T-helper 1 cell (primary cell): ENCODE measurements at places on chromosomes 5 and 9.

DNA sequence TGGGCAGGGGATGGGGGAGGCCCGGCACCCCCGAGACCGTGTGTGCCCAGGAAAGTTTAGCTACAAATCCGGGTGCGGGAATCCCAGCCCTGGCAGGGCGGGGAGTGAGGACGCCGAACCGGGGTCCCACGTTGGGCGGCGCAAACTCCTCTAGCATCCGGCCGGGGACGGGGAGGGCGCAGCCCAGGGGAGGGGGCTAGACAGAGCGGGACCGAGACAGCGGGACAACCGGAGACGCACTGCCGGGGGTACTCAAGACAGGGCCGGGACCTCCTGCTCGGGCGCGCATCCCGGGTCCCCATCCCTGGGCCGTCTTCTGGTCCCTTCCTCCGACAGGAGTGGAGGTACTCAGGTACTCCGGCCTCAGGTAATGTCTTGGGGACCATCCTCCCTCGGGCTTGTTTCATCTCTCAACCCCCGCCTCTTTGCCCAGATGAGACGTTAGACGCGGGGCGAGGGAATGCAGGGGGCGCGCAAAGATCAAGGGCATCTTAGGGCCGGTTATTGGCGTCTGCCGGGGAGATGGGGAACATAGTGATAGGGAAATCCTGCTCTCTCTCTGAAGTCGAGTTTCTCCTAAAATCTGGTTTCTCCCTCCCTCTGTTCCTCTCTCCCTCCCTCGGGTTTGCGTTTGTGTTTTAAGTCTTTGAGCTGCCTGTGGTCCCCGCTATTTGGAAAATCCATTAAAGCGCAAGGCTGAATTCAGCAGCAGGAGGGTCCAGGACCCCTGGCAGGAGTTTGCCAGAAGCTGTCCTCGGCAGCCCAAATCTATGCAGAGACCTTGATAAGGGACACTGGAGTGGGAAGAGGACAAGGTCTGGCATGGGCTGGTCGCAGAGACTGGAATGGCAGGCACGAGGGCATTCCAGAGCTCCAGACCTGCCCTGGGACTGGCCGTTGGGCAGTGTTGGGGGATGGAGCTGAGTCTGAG, 815 bp downstream of the PDZD2 start:
- DNase-seq, result no peak

GRCh38 chr9:76756268-76756640, 8.0 kb upstream of the PCA3 start:
- no peak for DNase-seq

DNA sequence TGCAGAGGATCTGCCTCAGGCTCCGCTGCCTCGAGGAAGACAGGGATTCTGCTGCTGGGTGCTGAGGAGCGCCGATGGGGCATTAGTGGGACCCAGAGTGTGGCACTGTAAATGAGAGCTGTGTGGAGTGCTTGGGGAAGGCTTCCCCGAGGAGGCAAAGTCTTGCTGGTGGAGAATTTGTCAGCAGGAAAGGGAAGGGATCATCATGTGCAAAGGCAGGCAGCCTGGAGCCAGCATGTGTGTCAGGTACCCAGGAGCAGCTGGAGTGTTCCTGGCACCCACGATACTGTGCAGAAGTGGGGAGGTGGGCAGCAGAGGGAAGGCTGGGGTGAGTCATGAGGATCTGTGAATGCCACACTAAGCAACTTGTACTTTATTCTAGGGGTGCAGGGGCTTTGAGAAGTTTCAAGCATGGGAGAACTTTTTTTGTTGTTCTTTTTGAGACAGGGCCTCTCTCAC, 12.3 kb downstream of the B4GALT7 start:
- DNase-seq, result no peak

DNA sequence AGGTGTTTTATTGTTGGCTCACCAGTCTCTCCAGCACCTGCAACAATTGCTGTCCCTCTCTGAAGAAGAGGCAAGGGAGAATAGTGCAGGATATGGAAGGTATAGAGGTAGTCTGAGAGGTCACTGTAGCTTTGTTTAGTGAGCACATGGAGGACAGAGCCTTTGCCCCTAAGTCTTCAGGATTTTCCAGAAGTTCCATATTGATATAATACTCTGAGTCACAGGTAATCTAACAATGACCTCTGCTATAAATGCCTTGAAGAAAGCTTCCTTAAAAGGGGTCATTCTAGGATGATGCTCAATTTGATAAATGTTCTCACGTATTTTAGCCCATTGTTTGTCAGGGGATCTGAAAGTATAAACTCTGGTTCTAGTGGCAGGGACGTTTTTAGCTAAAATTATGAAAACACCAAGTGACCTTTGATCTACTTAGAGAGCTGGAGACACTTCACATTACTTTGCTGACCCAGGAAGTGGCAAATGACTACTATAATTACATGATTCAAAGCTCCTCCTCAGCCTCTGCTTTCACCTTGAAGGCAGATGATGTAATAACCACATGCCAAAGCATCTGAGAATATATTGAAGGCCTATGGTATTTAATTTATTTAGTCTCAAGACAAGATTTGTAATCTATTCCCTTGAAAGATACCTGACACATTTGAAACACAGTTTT, 366.9 kb upstream of the NUDT12 start:
- DNase-seq, result no peak

DNA sequence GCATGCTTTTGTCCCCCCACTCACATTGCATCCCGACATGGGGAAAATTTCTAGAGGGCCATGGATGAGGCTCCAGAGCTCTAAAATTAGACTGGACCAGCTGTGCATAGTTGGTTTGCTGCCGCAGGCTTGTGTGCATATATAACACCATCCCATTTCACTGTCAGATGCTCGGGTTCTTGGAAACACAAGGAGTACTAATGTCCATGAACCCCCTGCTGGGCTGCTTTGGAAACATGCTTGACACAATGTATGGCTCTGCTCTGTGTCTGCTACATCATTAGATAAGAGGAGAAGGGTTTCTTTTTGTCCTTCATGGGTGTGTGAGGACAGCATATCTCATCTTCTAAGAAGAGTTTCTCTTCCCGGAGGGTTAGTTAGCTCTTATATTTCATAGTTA, 292.1 kb upstream of the RORB start:
- DNase-seq, result no peak

DNA sequence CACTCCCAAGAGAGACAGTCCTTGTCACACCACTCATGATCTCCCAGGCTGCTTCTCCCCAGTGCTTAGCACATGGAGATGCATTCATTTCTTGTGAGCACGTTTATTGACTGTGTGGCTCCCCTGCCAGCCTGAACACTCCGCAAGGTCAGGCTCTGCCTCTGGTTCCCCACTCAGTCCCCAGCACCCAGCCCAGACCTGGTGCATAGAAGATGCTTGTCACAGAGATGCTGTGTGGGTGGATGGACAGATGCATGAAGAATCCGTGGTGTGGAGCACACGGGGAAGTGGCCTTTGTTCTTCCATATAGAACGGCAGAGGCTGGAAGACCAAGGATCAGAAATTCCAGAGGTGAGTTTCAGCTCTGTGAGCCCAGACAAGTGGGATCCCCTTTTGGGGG, 13.8 kb upstream of the CRB2 start:
- no peak for DNase-seq

- peak; percentile 44 for DNase-seq
Measured at GRCh38 chr5:141524604-141525597, 36.0 kb downstream of the PCDHGC5 start.

DNA sequence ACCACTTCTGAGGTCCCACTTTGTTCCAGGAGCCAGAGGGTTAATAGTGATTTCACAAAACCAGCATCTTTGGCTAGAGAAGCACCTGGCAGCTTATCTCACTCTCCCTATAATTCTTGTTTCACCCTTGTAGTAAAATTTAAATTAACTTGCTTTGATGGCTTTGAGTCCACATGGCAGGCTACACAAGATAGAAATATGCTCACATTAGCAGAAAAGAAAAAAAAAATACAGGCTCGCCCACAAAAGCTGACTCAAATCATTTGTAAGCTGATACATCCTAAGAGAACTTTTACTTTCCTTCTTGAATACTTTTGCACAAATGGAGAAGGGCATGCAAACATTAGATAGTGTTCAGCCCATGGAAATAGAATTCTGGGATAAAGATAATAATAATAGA, 36.2 kb downstream of the TNFSF15 start:
- DNase-seq, result peak; percentile 39

DNA sequence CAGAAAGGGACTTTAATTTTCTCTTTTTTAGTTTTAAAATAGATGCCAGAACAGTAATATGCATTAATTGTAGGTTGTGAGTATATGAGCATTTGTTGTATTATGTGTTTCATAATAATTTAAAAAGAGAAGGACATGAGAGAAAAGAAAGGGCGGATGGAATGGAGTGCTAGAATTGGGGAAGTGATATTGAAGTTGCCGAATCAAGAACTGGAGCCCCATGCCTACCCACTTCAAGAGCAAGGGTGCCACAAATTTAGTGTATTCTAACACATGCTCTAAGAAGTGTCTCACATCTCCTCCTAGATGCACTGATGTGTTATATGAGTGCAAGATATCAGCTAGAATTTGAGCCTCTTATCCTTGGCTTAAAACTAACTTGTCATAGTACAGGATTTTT, 43.6 kb upstream of the FYB1 start:
- no peak for DNase-seq

DNA sequence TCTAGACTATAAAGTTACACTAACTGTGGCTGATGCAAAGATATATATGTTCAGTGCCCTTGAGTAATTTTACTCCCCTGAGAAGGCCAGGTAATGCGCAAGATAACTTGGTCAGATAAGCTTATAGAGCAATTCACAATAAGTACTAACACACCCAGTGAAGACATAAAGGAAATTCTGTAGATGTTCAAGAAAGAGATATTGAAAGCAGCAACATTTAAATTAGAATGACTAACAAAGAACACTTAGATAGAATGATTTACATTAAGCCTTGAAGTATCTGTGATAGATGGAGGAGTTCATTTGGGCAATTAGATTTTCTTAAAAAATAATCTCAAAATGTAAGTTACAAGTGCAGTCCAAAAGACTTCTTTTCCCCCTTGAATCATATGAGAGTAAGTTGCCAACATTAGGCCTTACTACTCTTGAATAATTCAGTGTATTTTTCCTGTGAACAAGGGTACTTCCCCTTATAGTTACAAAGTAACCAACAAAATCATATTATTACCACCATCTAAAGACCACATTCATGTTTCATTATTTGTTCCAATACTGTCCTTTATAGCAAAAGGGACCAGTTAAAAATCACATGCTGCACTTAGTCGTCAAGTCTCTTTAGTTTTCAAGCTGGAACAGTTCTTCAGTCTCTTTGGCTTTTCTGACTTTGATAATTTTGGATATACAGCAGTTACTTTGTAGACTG, 44.4 kb upstream of the ELOVL7 start:
- no peak for DNase-seq

- DNase-seq, result no peak
Measured at GRCh38 chr5:19519448-19519847, 468.6 kb downstream of the CDH18 start.

GRCh38 chr5:141846031-141846430, 32.2 kb downstream of the PCDH1 start:
- DNase-seq, result no peak
